ENCODE measurements at places on chromosomes 6 and 20.

- no peak for DNase-seq
Measured at GRCh38 chr20:36865076-36865860, 10.7 kb upstream of the TLDC2 start.

DNA sequence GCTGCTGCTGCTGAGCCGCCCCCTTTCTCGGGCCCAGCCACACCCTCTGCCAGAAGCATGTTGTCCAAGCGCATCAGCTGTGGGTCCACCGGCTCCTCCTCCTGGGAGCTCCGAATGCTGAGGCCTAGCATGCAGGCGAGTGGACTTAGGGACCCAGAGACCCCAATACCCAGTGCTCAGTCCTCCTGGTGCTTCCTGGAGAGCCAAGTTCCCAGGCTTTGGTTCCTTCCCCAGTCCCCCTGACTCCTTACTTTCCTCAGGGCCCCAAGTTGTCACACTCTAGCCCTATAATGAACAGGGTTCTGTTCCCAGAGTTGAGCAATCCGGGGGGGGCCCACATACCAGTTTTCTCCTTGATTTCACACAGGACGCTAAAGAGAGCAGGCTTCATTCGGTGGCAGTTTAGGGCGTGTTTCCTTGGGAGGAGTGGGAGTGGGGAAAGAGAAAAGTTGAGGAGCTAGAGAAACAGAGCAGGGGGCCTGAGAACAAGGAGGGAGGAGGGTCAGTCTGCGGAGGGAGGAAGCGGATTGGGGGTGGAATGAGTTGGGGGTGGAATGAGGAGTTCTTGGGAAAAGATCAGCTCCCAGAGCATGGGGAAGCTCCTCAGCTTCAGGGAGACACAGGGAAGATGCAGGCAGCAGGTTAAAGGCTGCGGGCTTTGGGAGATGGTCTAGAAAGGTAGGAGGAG, 1.5 kb downstream of the PBX2 start:
- no peak for DNase-seq

DNA sequence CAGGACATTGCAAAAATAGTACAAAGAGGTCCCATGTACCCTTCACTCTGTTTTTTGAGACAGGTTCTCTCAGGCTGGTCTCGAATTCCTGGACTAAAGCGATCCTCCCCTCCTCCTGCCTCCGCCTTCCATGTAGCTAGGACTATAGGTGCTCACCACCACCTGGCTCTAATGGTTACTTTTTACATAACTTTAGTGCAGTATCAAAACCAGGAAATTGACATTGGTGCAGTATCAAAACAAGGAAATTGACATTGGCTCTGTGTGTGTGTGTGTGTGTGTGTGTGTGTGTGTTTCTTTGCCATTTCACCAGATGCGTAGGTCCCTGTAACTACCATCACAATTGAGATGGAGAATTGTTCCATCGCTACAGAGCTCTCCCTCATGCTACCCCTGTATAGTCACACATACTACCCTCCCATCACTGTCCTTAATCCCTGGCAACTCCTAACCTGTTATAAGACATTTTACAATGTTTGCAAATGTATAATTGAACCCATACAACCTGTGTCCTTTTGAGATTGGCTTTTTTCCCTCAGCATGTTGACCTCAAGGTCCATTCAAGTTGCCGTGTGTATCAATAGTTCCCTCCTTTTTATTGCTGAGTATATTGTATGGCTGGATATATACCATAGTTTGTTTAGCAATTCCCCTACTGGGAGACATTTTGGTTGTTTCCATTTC, 28.3 kb upstream of the RIPOR2 start:
- DNase-seq = no peak

DNA sequence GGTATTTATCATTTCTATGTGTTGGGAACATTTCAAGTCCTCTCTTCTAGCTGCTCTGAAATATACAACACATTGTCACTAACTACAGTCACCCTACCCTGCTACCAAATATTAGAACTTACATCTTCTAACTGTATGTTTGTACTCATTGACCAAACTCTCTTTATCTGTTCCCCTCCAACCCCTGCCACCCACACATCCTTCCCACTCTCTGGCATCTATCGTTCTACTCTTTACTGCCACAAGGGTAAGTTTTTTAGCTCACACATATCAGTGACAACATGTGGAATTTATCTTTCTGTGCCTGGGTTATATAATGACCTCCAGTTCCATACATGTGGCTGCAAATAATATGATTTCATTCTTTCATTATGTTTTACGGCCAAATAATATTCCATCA, 171.9 kb downstream of the GMDS start:
- no peak for DNase-seq

GRCh38 chr6:111291336-111292259, 191.4 kb downstream of the REV3L start:
- no peak for DNase-seq

- no peak for DNase-seq
Measured at GRCh38 chr6:129623008-129623732, 86.8 kb downstream of the ARHGAP18 start.

DNA sequence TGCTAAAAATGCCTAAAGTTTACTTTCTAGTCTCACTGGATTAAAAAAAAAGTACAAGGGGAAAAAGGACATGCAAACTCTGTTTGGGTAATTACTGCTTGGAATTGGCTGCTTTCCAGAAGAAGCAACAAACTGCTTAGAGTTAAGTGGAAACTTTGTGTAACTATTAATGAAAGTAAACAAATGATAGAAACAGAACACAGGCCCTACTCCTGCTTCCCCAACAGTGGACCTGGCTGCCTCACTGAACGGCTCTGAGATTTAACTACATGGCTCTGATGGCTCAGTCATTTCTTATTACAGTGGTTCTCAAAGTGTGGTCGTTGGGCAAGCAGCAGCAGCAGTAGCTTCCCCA, 108.5 kb downstream of the MAN1A1 start:
- DNase-seq = no peak

DNA sequence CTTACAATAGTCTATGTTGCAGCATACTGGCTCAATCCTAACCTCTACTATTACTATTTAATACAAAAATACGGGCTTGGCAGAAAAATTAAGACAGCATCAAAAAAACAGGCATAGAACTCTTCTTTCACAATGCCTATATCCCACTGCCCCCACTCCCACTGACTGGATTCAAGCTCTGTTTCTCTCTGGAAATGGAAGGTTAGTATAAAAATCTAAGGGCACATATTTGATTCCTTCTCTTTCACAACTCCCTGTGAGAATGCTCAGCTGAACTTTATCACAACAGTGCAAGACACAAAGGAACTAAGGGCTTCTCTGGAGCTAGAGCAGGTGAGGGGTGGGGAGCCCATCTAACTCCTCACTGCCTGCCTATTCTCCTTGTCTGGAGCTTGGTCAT, 258.4 kb upstream of the FAM83B start:
- DNase-seq = no peak

DNA sequence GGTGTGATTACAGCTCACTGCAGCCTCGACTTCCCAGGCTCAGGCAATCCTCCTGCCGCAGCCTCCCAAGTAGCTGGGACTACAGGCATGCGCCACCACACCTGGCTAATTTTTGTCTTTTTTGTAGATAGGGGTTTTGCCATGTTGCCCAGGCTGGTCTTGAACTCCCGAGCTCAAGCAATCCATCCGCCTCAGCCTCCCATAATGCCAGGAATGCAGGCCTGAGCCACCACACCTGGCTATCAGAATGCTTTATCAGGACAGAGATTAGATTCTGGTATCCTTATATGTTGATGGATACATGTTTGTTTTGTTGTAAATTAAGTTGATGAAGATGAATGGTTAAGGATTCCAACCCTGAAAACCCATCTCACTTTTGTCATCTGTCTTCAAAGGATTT, 24.2 kb downstream of the LHFPL5 start:
- DNase-seq = no peak

- no peak for DNase-seq
Measured at GRCh38 chr6:145530454-145530853, 204.9 kb downstream of the EPM2A start.

DNA sequence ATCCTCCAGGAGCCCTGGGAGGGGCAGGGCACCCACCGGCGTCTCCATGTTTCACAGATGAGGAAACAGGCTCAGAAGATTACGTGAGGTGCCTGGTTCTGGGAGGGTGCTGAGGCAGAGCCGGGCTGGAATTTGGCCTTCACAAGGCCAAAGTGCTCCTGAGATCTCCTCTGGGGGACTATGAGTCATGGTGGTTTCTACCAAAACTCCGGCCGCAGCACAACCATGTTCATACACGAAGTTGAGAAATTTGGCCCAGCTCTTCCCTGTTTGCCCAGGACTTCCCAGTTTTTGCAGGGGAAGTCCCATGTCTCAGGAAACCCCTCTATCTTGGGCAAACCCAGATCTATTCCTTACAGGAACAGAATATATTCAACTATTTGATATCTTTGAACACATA, 172.9 kb upstream of the CDYL start:
- DNase-seq = no peak

DNA sequence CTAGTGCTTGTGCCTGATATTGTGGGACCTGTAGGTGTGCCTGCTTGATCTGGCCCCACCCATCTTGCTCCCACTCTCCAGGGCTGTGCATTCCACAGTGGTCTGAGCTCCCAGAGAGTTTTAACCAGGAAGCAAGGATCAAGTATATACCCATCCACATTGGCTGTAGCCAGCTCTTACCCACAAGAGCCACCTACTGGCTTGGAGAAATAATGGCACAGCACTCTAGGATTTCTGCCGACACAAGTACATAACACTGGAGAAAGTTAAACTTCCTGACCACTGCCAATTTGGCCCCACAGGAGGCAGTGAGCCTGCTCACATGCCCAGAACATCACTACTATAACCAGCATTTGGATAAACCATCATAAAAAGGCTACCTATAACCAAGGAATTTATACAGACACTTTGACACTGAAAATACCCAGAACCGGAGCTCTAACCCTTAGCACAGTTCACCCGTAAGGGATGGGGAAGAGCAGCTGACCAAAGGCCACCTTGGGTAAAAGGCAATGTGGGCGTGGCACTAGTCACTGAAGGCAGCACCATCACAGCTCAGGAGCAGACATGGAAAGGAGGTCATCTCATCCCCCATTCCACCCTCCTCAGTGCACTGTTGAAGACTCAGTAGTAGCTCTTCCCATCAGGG, 440.4 kb downstream of the BTBD3 start:
- no peak for DNase-seq

DNA sequence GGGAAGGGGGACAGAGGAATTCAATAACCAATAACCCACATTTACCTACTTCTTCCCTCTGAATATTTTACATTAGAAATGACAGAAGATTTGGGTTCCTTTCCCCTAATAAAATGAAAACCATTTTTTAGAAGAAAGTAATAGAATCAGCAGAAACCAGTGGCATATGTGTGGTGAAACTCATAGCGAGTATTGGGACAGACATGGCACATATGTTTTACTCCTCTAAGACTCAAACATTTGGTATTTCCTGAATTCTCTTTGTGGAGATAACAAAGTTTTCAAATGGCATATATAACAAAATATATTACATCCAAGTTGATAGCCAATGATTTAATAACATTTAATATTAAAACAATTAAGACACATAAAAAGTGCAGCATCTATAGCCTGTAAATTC, 12.9 kb upstream of the BEND3 start:
- no peak for DNase-seq

DNA sequence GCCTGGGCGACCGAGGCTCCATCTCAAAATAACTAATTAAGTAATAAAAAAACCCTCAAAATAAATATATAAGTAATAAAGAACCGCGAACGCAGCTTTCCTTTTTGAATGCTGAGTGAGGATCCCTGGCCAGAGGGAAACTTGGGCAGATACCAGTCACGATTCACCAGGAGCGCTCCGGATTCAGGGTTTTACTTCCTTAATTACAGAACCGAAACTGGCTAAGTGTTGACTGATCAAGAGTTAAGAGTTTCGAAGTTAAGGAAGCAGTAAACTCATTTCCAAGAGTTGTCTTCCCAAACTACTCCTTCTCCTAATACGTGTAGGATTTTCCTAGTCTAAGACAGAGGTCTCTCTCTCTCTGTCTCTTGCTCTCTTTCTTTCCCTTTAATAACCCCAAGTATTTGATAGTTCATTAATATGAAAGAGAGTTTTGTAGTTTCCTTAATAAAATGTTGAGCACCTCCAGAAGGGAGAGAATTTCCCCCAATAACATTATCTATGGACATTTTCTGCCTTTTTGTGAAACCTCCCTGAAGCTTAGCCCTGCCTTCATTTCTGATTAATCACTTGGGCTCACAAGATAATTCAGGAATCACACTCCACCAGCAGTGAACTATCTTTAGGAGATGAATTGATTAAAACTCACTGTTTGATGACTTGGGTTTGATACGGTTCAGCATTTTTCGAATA, 61.4 kb upstream of the ZNF217 start:
- DNase-seq = no peak

GRCh38 chr20:61191096-61191495, 61.0 kb upstream of the CDH4 start:
- DNase-seq = no peak

- DNase-seq = no peak
Measured at GRCh38 chr20:47041396-47041899, 146.8 kb downstream of the EYA2 start.
